Natural killer cell (primary cell): ENCODE measurements at places on chromosomes 11 and 22. TPM values are rescaled to one million over a fixed set of nuclear protein-coding genes. Genes with fewer than 3 reads are reported as not detected.

DNA sequence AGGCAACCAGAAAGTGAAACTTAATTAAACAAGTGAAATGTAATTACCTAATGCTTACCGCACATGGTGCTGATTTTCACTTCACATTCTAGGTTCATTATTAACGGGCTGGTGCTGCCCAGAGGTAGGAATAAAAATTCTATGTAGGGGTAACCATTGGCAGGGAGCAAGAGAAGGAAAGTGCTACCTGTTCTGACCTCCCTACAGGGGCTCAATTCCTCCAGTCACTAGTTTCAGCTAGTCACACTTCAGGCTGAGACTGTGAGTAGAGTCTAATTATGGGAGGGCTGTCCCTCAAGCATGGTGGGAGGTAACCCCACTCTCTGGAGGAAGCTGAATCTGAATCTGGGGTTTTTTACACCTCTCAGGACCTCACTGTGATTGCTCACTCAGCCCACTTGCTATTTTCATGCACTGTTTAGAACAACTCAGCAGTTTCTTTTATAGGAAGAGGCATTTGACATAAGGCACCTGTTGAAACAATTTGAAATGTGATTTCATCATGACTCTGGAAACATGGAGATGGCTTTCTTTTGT lies 75.4 kb downstream of the MAML2 start:
- peak; percentile 30 for DNase-seq

DNA sequence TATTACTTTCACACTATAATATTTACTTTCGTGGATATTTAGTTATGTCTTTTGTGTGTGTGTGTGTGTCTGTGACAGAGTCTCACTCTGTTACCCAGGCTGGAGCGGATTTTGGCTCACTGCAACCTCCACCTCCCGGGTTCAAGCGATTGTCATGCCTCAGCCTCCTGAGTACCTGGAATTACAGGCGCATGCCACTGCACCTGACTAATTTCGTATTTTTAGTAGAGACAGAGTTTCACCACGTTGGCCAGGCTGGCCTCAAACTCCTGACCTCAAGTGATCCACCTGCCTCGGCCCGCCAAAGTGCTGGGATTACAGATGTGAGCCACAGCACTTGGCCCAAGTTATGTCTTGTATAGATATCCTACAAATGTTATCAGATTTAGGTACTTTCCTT lies 9.9 kb downstream of the PISD start:
- DNase-seq, result no peak

DNA sequence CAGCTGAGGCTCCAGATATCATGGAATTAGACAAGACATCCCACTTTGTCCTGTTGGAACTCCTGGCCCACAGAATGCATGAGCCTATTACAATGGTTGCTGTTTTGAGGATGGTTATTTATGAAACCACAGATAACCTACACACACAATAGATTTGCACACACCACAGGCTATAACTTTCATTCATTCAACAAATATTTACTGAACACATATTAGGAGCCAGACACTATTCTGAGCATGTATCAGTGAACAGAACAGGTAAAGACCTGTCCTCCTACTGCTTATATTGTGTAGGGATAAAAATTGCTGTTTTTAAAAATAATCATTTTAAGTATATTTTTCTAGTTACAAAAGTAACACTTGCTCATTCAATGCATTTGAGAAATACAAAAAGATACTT lies 13.4 kb upstream of the LDLRAD3 start:
- no peak for DNase-seq

GRCh38 chr11:92082652-92083051 lies 142.0 kb upstream of the FAT3 start:
- DNase-seq, result no peak

The SYT13 gene
- total RNA-seq, result not detected

The WNT11 gene
- total RNA-seq, result 0.47 TPM

The KCNJ1 gene
- not detected for total RNA-seq
